Left lung (tissue), 14 donors: ENCODE measurements at places on chromosomes 2 and 18. TPM values are rescaled to one million over a fixed set of nuclear protein-coding genes. Genes with fewer than 3 reads are reported as not detected.
A peak's percentile ranks its signal among the peaks of the same experiment; 100 is the strongest.

GRCh38 chr2:44826601-44827000, 114.9 kb upstream of the SIX3 start:
- no peaks in the 10 kb centered on the region for H3K4me1 ChIP-seq
- no peaks in the 10 kb centered on the region for H3K27me3 ChIP-seq
- no peak for DNase-seq
- H3K27ac ChIP-seq = no peak overlapping the region
- H3K36me3 ChIP-seq = no peaks in the 10 kb centered on the region

DNA sequence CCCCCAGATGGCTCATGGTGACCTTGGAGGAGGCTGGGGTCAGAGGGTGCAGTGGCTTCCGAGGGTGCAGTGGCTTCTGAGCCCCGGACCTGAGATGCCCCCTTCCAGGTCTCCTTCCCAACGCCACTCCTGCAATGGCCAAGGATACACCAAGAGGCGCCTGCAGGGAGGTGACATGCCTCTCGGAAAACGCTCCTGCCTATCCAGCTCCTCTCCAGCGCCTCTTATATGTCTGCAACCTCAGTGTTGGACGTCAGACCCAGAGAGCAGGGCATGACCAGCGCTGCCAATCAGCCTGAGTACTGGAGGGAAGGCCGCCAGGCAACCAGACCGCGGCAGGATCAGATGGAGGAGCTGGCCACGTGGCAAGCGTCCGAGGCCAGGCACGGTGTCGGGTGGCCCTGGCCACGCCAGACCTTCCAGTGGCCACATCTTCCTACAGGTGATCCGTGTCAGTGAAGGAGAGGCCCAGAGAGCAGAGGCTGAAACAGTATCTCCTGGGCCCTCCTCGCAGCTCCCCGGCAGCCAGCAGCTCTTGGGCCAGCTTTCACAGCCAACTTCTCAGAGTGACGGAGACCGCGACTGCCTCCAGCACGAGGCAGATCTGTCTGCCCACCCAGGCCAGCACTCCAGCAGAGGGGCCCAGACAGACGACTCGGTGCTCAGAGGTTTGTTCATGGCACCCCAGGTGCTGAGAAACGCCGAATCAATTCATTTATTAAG, 199.5 kb upstream of the SALL3 start:
- H3K4me1 ChIP-seq = no peaks in the 10 kb centered on the region
- no peak overlapping the region for H3K4me3 ChIP-seq
- DNase-seq = peak; percentile 50
- H3K27me3 ChIP-seq = no peaks in the 10 kb centered on the region

DNA sequence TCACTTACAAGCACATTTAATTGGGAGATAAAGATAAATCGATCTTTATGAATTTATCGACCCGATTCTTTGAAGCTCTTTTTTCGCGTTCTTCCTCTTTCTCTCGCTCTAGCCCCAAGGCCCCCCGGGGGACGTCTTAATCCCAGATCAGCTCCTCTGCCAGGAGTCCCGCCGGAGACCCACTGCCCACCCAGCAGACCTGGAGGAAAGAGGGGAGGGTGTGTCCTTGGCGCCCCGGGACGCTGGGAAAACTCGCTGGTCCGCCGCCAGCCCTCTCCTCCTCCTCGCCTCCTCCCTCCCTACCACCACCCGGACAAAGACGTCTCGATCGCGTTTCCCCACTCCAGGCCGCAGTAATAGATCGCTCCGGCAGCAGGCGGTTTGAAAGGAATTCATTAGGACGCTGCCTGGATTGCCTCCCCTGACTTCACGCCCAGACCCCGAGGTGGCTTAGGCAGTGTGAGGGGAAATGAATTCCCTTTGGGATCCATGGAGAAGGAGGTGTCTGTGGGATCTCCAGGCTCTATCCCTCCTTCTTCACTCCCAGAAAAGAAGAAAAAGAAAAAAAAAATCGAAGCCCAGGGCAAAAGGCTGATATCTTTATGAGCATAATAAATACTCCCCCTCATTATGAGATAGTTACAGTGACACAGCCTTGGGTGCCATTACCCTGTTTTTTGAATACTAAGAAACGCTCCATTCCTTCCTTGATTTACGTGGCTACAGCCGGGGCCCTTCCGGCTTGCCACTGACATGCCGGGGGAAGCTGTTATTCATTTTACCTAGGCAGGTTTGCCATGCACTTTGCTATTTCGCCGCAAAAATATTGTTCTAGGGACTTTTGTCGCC, 1.8 kb upstream of the GBX2 start:
- no peak overlapping the region for H3K4me3 ChIP-seq
- no peak overlapping the region for H3K27ac ChIP-seq
- no peak for DNase-seq
- peaks cover 100% of the 10 kb centered on the region for H3K27me3 ChIP-seq

DNA sequence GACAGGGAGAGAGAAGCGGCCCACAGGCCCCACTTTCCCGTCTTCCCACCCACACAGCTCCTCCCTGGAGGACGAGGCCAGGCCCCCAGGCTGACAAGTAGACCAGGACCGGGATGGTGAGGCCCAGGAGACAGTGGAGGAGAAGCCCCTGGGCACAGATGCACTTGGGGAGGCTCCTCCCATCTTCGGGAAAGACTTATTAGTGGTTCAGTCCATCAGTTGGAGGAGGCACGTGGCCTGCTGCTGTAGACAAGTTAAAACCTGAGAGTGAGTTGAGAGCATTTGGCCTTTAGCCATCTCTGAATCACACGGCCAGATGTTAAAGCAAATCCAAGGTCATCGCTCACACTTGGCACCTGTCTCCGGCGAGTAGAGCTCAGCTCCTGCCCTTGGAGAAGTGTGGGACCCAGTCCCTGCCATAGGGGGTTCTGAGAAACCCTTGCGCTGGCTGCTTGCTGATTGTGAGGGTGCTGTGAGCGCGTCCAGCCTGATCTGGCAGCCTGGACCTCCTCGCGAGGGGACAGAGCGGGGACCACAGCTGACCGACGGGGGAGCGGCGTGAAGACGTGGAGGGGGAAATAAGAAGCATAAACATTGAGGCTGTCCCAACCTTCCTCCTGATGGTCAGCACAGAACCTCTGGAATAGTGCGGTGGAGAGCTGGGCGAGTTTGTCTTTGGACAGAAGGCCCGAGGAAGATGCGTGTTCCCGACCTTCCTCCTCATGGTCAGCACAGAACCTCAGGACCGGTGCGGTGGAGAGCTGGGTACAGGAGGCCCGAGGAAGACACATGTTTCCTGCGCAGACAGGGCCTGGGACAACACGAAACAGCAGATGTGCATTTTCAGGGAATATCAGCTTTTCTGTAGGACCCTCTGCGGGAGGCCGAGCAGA, 24.7 kb upstream of the ALLC start:
- no peaks in the 10 kb centered on the region for H3K4me1 ChIP-seq
- H3K36me3 ChIP-seq = no peaks in the 10 kb centered on the region
- no peak overlapping the region for H3K27ac ChIP-seq
- DNase-seq = no peak
- no peak overlapping the region for H3K4me3 ChIP-seq

CPLX4 gene
- not detected for total RNA-seq

- H3K27me3 ChIP-seq = peaks cover 99% of the 10 kb centered on the region
- H3K4me1 ChIP-seq = peaks cover 33% of the 10 kb centered on the region
- no peaks in the 10 kb centered on the region for H3K36me3 ChIP-seq
- H3K27ac ChIP-seq = no peak overlapping the region
- H3K4me3 ChIP-seq = no peak overlapping the region
These were observed 5.6 kb downstream of the RAX start for GRCh38 chr18:59267503-59268126.

DNA sequence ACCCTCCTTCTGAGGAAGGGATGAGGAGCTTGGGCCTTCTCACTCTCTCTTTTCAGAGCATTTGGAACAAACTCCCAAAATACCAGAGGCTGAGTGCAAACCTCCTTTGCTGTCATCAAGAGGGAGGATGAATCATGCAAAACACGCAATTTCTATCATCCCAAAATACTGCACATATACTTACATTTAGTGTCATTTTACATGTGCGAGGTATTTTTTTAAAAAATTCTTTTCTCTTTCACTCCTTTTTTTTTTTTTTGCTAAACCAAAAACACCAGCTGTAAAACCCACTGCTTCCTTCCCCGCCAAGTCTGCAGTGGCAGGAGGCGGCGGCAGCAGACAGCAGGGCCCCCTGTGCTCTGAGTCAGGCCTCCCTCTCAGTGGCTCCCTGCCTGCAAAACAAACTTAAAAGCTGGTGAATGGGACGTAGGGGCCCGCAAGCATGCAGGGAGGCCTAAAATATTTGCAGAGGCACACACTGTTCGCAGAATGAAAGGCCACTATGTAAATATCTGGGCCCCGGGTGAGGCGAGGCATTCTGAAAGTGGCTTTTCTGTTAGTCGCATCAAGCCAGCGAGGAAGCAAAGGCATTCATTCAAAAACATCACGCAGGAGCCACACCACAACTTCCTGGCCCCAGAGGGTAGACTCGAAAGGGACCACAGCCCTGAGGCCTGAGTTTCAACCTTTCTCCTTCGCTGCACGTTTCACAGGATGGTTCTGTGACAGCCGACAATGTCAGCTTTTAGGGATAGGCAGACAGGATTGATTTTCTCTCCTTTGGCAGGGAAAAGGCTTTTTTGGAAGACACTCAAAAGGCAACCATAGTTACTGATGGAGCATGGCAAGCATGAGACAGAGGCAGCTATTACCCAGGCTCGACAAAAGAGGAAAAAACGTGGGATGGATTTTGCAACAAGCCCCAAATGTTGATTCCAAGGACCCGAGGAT, 73.4 kb downstream of the ACTR2 start:
- H3K27me3 ChIP-seq = no peaks in the 10 kb centered on the region
- peak overlapping the region; percentile 70 for H3K27ac ChIP-seq
- peaks cover 29% of the 10 kb centered on the region for H3K4me1 ChIP-seq
- H3K36me3 ChIP-seq = no peaks in the 10 kb centered on the region
- DNase-seq = peak; percentile 65

DNA sequence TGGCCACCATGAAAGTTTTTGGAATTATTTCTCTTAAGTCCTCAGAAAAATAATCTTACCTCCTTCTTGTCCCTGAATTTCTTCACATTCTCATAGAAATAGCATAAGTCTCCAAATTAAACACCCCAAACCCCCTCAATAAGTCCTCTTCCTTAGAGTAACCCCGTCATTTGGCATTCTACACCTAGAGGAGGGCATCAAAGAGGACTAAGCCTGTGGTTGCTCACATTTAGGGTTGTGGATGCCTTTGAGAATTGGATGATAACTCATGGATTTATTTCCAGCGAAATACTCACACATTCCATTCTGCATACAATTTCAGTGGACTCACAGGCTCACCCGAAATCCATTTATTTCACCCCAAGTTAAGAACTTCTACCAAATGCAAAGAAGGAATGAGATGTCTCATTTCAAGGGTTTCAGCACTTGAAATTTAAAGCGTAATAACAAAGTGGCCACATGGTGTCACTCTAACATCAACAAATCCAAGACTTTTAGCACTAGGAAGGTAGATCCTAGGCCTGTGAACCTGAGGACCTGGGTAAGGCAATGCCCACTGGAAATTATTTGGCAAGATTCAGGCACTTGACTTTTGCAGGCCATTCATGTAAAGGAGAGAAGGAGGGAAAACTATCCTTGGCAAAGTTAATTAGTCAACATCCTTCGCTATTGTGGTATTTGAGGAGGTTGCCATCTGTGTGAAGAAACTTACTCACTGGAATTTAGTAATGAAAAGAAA, 24.6 kb downstream of the DYTN start:
- H3K4me1 ChIP-seq = no peaks in the 10 kb centered on the region
- no peaks in the 10 kb centered on the region for H3K27me3 ChIP-seq
- H3K27ac ChIP-seq = no peak overlapping the region
- no peak for DNase-seq
- no peaks in the 10 kb centered on the region for H3K36me3 ChIP-seq

RPRM gene
- not detected for total RNA-seq

- no peak for DNase-seq
- H3K36me3 ChIP-seq = no peaks in the 10 kb centered on the region
- no peaks in the 10 kb centered on the region for H3K27me3 ChIP-seq
- H3K4me3 ChIP-seq = no peak overlapping the region
These were observed 223.1 kb downstream of the ATAD2B start for GRCh38 chr2:23703583-23704385.

- no peak for DNase-seq
- no peaks in the 10 kb centered on the region for H3K27me3 ChIP-seq
- no peaks in the 10 kb centered on the region for H3K4me1 ChIP-seq
- H3K36me3 ChIP-seq = no peaks in the 10 kb centered on the region
- no peak overlapping the region for H3K27ac ChIP-seq
- no peak overlapping the region for H3K4me3 ChIP-seq
These were observed 275.6 kb downstream of the PIK3C3 start for GRCh38 chr18:42230636-42231035.

- H3K4me3 ChIP-seq = no peak overlapping the region
- H3K27me3 ChIP-seq = no peaks in the 10 kb centered on the region
- no peak for DNase-seq
- no peaks in the 10 kb centered on the region for H3K4me1 ChIP-seq
- no peaks in the 10 kb centered on the region for H3K36me3 ChIP-seq
These were observed 11.3 kb upstream of the DPP4 start for GRCh38 chr2:162085090-162085891.
